Lung (tissue), 17 donors: ENCODE measurements at places on chromosomes 1 and 21.
A peak's percentile ranks its signal among the peaks of the same experiment; 100 is the strongest.

GRCh38 chr1:219365451-219365850 lies 191.8 kb downstream of the LYPLAL1 start:
- no peak overlapping the region for H3K4me3 ChIP-seq
- no peaks in the 10 kb centered on the region for H3K4me1 ChIP-seq
- H3K27me3 ChIP-seq: no peaks in the 10 kb centered on the region

GRCh38 chr1:58345215-58346035 lies 201.1 kb downstream of the OMA1 start:
- no peak for DNase-seq
- H3K27me3 ChIP-seq: no peaks in the 10 kb centered on the region
- no peak overlapping the region for H3K27ac ChIP-seq
- H3K36me3 ChIP-seq: no peaks in the 10 kb centered on the region

DNA sequence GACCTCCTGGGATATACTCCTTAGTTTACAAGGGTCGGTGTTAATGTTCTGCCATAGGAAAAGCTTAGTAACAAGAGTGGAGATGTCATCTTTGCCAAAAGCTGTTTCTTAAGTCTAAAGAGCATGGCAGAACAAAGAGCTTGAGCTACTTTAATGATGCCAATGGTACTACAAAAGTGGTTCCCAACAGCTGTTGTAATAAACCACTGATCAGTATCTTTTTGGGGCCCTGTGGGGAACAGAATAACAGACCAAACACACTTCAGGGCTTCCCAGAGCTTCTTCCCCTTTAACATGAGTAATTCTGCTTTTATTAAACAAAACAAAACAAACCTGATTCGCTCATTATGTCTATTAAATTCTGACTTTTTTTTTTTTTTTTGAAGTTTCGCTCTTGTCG lies 116.3 kb downstream of the NCAM2 start:
- no peak overlapping the region for H3K27ac ChIP-seq
- no peak for DNase-seq
- H3K4me3 ChIP-seq: no peak overlapping the region

- no peaks in the 10 kb centered on the region for H3K27me3 ChIP-seq
- H3K4me3 ChIP-seq: no peak overlapping the region
- no peaks in the 10 kb centered on the region for H3K36me3 ChIP-seq
- no peaks in the 10 kb centered on the region for H3K4me1 ChIP-seq
Observed at GRCh38 chr1:226325178-226325577, 16.2 kb upstream of the LIN9 start.

GRCh38 chr1:185636848-185637247 lies 97.3 kb upstream of the HMCN1 start:
- H3K4me3 ChIP-seq: no peak overlapping the region
- no peaks in the 10 kb centered on the region for H3K27me3 ChIP-seq
- no peaks in the 10 kb centered on the region for H3K4me1 ChIP-seq
- H3K36me3 ChIP-seq: no peaks in the 10 kb centered on the region
- no peak overlapping the region for H3K27ac ChIP-seq

GRCh38 chr1:220001095-220001501 lies 45.2 kb downstream of the EPRS1 start:
- no peak overlapping the region for H3K4me3 ChIP-seq
- H3K36me3 ChIP-seq: peaks cover 12% of the 10 kb centered on the region
- no peaks in the 10 kb centered on the region for H3K4me1 ChIP-seq

GRCh38 chr1:243713470-243714186 lies 136.4 kb downstream of the AKT3 start:
- H3K27ac ChIP-seq: no peak overlapping the region
- no peaks in the 10 kb centered on the region for H3K36me3 ChIP-seq
- peak; percentile 86 for DNase-seq
- no peaks in the 10 kb centered on the region for H3K27me3 ChIP-seq

- no peaks in the 10 kb centered on the region for H3K27me3 ChIP-seq
- no peak overlapping the region for H3K27ac ChIP-seq
- peak; percentile 93 for DNase-seq
Observed at GRCh38 chr1:39701049-39701439, 9.8 kb upstream of the HPCAL4 start.

- no peak overlapping the region for H3K27ac ChIP-seq
- no peak overlapping the region for H3K4me3 ChIP-seq
- H3K36me3 ChIP-seq: no peaks in the 10 kb centered on the region
- peaks cover 7% of the 10 kb centered on the region for H3K4me1 ChIP-seq
- peaks cover 87% of the 10 kb centered on the region for H3K27me3 ChIP-seq
Observed at GRCh38 chr21:41769933-41770332, 3.1 kb upstream of the RIPK4 start.

DNA sequence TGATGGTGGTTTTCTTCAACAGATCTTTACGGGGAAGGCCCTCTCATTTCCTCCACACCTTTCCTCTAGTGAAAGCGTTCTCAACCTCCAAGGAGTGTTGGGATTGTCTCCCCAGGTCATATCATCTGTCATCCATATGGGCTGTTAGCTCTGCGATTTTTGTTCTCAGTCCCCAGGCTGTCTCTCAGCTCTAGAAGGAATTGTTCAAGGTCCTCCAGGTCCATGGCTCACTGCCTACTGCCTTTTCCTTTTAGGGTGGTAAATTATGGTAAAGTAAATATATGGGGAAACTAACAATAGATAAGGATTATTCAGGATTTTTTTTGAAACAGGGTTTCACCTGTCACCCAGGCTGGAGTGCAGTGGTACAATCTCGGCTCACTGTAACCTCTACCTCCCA lies 37.6 kb downstream of the ELF3 start:
- no peaks in the 10 kb centered on the region for H3K36me3 ChIP-seq
- H3K27ac ChIP-seq: no peak overlapping the region
- no peaks in the 10 kb centered on the region for H3K27me3 ChIP-seq
- H3K4me3 ChIP-seq: no peak overlapping the region

GRCh38 chr1:55669293-55669692 lies 454.1 kb upstream of the USP24 start:
- peak; percentile 71 for DNase-seq
- peak overlapping the region; percentile 3 for H3K27ac ChIP-seq
- no peaks in the 10 kb centered on the region for H3K36me3 ChIP-seq
- no peak overlapping the region for H3K4me3 ChIP-seq
- peaks cover 17% of the 10 kb centered on the region for H3K4me1 ChIP-seq

GRCh38 chr1:46501528-46501927 lies 11.9 kb downstream of the DMBX1 start:
- no peaks in the 10 kb centered on the region for H3K36me3 ChIP-seq
- DNase-seq: no peak
- H3K4me3 ChIP-seq: no peak overlapping the region
- no peaks in the 10 kb centered on the region for H3K27me3 ChIP-seq
- H3K27ac ChIP-seq: no peak overlapping the region
- no peaks in the 10 kb centered on the region for H3K4me1 ChIP-seq

GRCh38 chr1:56099766-56100265 lies 479.5 kb downstream of the PLPP3 start:
- H3K4me3 ChIP-seq: no peak overlapping the region
- DNase-seq: no peak
- H3K36me3 ChIP-seq: no peaks in the 10 kb centered on the region
- H3K27ac ChIP-seq: no peak overlapping the region

- H3K36me3 ChIP-seq: no peaks in the 10 kb centered on the region
- H3K27ac ChIP-seq: no peak within 1 kb of the TSS
- no peak within 1 kb of the TSS for H3K4me3 ChIP-seq
- H3K4me1 ChIP-seq: no peaks in the 10 kb centered on the region
- H3K27me3 ChIP-seq: no peaks in the 10 kb centered on the region
Observed at GRCh38 chr1:173603056-173603591, at the start of gene SLC9C2. TSS of gene SLC9C2 (minus strand) at chr1:173603072. CDS start at chr1:173601776, 1,296 bp downstream.
